Glutamatergic neuron (in vitro differentiated cells): ENCODE measurements at places on chromosomes 2 and 18. TPM values are rescaled to one million over a fixed set of nuclear protein-coding genes. Genes with fewer than 3 reads are reported as not detected.

ETAA1 gene
- 20.0 TPM for total RNA-seq

- peaks cover 1% of the 10 kb centered on the region for H3K27me3 ChIP-seq
- no peak overlapping the region for H3K4me3 ChIP-seq
- no peaks in the 10 kb centered on the region for H3K36me3 ChIP-seq
These were observed 84.5 kb downstream of the DOCK10 start for GRCh38 chr2:224957540-224958461.

DNA sequence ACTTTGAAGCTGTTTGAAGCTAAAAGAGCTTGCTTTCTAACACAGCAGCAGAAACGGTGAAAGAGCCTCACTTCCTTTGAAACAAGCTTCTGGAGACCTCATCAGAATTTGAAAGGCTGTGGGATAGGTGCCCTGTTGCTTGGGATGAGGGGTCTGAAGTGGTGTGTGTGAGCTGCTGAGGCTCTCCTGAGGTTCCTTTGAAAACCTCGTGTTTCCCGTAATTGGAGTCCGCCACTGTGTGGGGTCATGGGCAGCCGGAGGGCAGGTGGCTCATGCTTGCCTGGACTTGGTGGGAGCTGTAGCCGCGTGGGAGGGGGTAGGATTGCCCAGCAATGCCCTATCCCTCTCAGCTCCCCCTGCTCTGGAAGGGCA is 34.4 kb downstream of the CABLES1 start:
- peaks cover 8% of the 10 kb centered on the region for H3K4me1 ChIP-seq
- H3K27me3 ChIP-seq, result no peaks in the 10 kb centered on the region
- H3K4me3 ChIP-seq, result no peak overlapping the region
- no peak for DNase-seq

DNA sequence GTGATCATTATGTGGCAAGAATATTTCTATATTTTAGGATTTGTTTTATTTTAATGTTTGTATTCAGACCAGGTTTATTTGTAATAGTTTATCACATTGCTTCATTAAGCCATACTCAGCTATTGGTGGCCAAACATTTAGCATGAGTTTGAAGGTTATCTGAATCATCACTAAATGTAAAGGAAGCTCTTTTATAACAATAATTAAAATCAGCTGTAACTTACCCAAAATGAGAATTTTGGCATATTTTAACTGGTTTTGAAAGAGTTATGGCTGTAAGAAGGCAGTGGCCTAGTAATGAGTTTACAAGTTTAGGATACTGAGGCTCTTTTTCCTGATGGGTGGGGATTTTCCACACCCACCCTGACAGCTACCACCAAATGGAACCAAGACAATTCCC is 177.8 kb downstream of the EN1 start:
- H3K36me3 ChIP-seq, result no peaks in the 10 kb centered on the region
- no peaks in the 10 kb centered on the region for H3K4me1 ChIP-seq
- H3K4me3 ChIP-seq, result no peak overlapping the region
- no peak overlapping the region for H3K27ac ChIP-seq

- H3K27me3 ChIP-seq, result no peaks in the 10 kb centered on the region
- H3K4me3 ChIP-seq, result no peak overlapping the region
- no peak overlapping the region for H3K27ac ChIP-seq
- H3K4me1 ChIP-seq, result peaks cover 3% of the 10 kb centered on the region
These were observed 294.6 kb upstream of the SLC14A2 start for GRCh38 chr18:45320724-45321123.

- peak overlapping the region; percentile 80 for H3K4me3 ChIP-seq
- DNase-seq, result peak; percentile 49
- no peak overlapping the region for H3K27ac ChIP-seq
- H3K27me3 ChIP-seq, result peaks cover 16% of the 10 kb centered on the region
These were observed 121.9 kb downstream of the HDAC4 start for GRCh38 chr2:239278941-239279365.

DNA sequence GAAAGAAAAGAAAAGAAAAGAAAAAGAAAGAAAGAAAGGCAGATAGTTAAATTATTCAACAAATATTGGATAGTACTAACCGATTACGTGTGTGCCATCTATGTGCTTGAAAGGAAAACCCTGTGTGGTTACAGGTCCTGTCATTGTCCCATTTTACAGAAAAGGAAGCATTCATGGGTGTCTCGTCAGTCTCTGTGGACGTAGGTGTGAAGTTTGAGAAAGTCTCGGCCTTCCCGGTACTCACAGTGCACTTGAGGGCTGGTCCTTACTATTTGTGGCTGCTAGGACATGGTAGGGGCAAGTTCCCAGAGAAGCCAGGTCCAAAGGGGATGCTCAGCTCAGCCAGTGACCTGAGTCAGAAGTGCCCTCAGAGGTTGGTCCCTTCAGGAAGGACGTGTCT is 19.3 kb downstream of the SH3YL1 start:
- H3K4me1 ChIP-seq, result peaks cover 9% of the 10 kb centered on the region
- no peak overlapping the region for H3K27ac ChIP-seq
- no peak overlapping the region for H3K4me3 ChIP-seq
- H3K36me3 ChIP-seq, result peaks cover 12% of the 10 kb centered on the region
- no peak for DNase-seq

DNA sequence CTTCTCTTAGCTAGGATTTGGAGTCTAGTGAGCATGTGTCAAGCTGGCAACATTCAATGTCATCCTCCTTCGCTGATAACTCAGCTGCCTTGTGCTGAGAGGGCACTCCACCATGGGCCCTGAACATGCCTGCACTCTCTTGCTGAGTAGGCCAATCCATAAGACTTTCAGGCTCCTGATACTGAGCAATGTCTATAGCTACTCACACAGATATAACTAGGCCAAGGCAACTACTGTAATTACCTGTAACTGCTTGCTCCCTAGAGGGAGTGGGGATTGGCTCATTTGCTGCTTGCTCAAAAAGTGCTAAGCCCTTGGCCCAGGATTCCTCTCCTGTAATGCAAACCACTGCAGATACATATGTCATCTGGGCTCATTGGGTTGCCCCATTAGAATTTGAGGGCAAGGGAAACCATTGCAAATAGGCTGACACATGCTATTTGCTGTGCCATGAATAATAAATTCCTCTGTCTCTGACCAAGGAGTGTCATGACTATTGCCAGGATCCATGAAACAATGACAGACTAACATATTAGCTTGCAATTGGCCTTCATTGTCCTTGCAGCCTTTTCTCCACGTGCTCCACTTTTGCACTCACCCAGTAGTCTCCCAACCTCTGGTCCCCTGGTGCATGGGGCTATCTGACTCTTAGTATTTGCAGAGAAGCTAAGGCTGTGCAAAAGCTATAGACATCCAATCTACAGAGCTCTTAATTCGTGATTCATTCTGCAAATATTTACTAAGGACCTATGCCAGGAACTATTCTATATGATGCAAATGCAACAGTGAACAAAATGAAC is 36.9 kb upstream of the BMPR2 start:
- H3K36me3 ChIP-seq, result no peaks in the 10 kb centered on the region
- no peaks in the 10 kb centered on the region for H3K4me1 ChIP-seq
- no peak overlapping the region for H3K4me3 ChIP-seq
- H3K27me3 ChIP-seq, result no peaks in the 10 kb centered on the region
- no peak overlapping the region for H3K27ac ChIP-seq

GRCh38 chr2:17593841-17594491 is 53.5 kb downstream of the VSNL1 start:
- peaks cover 6% of the 10 kb centered on the region for H3K4me1 ChIP-seq
- no peak for DNase-seq
- no peak overlapping the region for H3K27ac ChIP-seq
- H3K4me3 ChIP-seq, result no peak overlapping the region

OTOF gene
- 0.47 TPM for total RNA-seq

GRCh38 chr2:168913495-168913894 is 12.4 kb downstream of the G6PC2 start:
- H3K36me3 ChIP-seq, result no peaks in the 10 kb centered on the region
- peaks cover 6% of the 10 kb centered on the region for H3K27me3 ChIP-seq
- H3K4me1 ChIP-seq, result peaks cover 42% of the 10 kb centered on the region
- peak overlapping the region; percentile 59 for H3K4me3 ChIP-seq
- no peak for DNase-seq

- no peak overlapping the region for H3K27ac ChIP-seq
- H3K4me1 ChIP-seq, result no peaks in the 10 kb centered on the region
- H3K27me3 ChIP-seq, result no peaks in the 10 kb centered on the region
- H3K36me3 ChIP-seq, result no peaks in the 10 kb centered on the region
- no peak for DNase-seq
These were observed 55.6 kb downstream of the ITGB6 start for GRCh38 chr2:160144280-160144990.
